Right hindlimb (tissue), 1 donor: ENCODE measurements at places on chromosomes 1 and 21.

DNA sequence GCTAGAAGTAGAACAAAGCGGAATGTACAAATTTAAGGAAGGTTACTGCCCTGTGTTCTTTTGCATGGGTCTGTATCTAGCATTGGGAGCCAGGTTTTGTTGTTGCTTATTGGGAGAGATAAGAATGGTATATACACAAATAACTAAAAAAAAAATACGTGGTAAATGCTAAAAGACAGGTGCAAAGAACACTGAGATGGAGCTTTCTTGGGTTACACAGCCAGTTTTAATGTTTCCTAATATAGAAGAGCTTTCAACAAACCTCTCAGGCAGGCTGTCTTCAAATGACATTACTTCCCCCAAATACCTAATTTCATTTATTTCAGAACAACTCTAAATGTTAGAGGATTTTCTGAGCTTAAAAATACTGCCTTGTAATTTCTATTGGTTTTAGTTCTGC lies 1.4 kb upstream of the MDM4 start:
- no peak for DNase-seq

DNA sequence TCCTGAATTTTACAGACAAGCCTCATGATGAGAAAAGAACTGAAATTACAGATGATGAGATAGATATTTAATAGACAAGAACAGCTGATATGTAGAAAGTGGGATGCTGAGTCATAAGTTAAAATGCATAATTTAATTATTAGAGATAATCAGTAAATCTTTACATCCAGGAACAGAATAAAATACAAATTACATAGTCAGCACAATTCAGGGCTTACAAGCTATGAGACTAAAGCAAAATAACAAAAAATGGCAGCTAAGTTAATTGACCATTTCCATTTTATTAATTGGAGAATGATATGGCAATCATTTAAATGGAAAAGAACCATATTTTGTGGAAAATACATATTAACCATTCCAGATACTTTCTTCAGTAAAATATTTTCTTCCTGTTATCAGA lies 40.2 kb upstream of the MAN1A2 start:
- no peak for DNase-seq

DNA sequence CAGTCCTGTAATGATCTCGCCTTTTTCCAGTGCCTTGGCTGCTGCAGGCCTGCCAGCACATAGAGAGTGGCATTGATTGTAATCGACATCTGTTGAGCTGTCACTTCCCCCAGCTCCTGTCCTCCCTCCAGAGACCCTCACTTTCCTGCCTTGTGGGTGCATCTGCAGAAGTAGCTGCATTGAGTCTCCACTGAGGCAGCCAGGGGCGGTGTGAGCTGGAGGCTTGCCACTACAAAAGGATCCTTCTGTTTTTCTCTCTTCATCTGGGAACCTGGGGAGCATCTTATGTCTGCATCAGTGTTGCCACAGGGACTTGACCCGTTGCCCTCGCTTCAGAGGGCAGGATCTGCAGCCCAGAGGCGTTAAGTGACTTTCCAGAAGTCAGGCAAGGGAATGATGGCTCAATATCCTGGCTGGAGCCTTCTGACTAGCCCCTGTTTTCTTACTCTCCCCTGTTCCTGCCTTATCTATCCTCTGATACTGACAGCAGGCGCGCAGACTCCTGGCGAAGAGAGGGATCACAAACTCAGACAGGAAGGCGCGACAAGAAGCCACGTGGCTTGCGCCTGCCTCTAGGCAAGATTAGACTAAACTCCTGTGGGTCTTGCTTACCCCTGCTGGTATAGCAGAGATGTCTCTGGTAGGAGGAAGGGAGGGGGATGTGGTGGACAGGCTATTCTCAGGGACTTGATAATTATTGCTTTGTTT lies 13.3 kb upstream of the FMOD start:
- DNase-seq: no peak

DNA sequence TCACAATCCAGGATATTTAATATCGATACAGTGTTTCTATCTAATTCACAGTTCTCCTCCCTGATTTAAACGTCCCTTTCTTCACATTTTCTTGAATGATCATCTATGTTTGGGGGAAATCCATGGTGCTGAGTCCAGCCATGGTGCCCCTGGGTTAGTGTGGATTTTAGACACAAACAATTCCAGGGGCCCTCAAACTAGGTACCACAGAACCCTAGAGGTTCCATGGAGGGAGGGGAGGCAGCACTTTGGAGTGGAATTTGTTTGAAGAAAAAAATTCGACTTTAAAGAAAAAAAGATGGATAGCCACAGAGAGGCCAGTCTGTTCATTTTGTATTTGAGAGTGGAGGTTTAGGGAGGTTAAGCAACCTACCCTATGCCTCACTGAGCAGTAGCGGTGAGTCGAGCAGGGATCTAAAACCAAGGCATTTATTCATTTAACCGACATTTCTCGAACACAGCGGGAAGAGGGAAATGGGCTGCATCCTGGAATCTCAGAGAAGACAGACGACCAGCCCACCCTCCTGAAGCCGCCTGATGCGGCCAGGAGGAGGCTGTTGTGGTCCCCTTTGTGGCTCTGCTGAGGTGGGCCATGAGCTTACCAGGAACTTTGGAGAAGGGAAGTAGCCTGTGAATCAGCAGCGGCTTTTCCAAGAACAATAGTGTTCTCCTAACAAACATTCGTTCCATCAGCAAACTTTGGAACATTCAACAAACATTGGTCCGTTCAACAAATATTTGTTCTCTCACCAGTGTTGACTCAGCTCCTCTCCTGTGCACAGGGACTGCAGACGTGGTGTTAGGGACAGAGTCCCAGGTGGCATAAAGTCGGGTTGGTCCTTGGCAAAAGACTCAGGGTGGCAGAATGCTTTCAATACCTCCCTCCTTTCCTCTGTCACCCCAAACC lies 103.5 kb upstream of the ZBTB40 start:
- DNase-seq: no peak

DNA sequence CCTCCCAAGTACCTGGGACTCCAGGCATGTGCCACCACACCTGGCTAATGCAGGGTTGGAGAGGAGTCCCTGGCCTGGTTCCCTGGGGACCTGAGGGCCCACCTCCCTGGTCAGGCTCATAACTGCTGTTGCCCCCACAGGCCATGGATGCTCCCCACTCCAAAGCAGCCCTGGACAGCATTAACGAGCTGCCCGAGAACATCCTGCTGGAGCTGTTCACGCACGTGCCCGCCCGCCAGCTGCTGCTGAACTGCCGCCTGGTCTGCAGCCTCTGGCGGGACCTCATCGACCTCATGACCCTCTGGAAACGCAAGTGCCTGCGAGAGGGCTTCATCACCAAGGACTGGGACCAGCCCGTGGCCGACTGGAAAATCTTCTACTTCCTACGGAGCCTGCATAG lies 4.5 kb downstream of the FBXO6 start:
- DNase-seq: no peak

DNA sequence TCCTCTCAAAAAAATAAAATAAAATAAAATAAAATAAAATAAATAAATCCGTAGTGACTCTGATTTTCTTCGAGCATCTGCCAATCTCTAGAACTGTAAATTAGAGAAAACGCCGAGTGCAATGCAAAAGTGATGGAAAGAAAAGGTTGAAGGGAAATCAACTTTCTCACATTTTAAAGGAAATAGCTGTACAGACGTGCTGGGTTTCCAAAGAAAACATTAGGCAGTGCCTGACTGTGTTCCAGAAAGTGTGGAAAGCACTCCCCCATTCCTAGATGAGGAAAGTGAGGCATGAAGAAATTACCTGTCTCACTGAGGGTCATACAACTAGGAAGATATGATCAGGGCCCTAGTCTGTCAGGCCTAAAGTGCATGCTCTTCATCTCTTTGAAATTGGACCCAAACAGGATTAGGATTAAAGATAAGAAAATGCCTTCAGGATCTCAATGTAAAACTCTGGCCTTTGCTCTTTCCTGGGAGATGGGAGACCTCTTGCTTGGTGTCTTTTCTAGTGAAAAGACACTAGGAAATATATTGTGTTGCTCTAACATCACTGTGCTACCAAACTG lies 1.8 kb upstream of the PTPN14 start:
- no peak for DNase-seq

- no peak for DNase-seq
These were observed 24.4 kb downstream of the CAP1 start for GRCh38 chr1:40064797-40065499.
